ENCODE measurements at places on chromosomes 7 and 10.
A peak's percentile ranks its signal among the peaks of the same experiment; 100 is the strongest.

DNA sequence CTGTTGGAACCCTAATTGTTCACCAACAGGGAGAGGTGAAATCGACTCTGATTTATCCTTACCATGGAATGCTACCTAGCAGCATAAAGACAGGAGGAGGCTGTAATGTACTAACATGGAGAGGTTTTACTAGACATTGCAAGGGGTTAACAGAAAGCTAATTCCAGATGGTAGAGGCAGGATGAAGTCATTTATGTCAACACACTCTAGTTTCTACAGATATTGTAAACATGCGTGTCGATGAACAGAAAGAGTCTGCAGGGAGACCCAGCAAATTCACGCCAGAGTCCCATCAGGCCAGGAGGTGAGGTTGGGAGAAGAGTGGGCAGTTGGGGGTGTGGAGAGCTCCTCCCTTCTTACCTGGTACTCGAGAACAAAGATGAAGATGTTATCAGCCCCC is 7.0 kb downstream of the NPC1L1 start:
- DNase-seq: no peak

DNA sequence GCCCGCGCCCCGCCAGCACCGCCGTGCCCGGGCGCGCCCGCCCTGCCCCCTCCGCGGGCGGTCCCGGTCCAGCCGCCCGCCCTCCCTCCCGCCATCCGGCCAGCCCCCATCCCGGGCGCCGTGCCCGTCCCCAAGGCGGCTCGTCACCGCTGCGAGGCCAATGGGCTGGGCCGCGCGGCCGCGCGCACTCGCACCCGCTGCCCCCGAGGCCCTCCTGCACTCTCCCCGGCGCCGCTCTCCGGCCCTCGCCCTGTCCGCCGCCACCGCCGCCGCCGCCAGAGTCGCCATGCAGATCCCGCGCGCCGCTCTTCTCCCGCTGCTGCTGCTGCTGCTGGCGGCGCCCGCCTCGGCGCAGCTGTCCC is at the start of gene HTRA1:
Gene HTRA1 (plus strand): TSS at position 187 of the 362 bp plus-strand sequence. CDS start 100 bp downstream, at position 287.
- no peak for DNase-seq

DNA sequence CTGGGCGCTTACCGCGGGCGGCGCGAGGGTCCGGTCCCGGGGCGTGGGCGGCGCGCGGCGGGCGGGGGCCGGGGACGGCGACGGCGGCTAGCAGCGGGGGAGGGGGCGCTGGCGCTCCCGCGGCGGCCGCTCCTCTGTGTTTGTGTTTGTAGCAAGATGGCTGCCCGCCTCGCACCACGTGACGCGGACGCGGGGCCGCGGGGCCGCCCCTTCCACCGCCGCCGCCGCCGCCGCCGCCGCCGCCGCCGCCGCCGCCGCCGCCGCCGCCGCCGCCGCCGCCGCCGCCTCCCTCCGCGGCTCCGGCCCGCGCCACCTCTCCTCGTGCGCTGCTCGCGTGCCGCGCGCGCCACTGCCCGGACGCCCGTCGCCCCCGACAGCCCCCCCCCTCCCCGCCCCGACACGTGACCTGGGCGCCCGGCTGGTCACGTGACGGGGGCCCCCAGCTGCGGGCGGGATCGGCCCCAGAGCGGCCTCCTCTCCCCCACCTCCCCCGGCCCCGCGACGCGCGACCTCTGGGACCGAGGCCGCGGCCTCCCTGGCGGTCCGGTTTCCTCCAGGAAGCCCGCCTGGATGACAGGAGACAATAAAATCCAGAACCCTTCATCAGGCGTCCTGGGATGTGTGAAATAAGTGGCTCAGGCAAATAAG is at the start of gene GIGYF1:
Gene GIGYF1 (minus strand): TSS at position 153 of the 648 bp plus-strand sequence. CDS start 6,012 bp downstream, outside the sequence.
- DNase-seq: peak; percentile 61

DNA sequence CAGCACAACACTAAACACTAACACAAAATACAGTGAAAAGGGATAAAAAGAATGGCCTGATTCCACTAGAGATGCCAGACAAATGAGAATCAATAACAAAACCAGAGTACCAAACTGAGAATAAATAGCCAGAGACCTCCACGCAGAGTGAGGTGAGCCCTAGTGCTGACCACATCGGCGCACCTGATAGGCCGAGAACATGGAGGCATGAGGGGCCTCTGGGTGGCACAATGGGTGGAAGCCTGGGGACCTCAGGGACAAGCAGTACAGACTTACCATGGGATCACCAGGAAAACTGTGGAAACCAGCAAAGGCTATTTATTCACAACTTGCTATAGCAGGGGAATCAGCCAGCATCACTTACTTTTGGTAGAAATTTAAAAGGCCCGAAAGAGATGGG is 1.8 kb upstream of the CSGALNACT2 start:
- DNase-seq: no peak

DNA sequence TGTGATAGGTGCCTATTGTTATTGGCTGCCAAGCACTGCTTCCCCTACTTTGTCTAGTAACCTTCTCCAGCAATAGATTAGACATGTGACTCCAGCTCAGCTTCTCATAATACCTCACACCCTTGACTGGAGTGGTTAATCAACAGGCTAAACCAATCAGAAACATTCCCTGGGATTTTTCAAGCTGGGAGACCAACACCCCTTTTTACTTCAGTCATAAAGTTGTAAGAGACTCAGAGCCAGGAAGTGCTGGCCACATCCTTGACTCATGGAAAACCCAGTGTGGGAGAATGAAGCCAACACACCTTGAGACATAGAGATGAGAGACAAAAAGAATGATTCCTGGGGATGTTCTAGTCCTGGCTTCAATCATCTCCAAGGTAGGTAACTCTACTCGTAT is 62.6 kb upstream of the HECTD2 start:
- DNase-seq: no peak

GRCh38 chr10:119178372-119179119 is at the start of gene PRDX3:
Gene PRDX3 (minus strand): TSS chr10:119178812. CDS start chr10:119178790, 22 bp downstream.
- DNase-seq: peak; percentile 97

DNA sequence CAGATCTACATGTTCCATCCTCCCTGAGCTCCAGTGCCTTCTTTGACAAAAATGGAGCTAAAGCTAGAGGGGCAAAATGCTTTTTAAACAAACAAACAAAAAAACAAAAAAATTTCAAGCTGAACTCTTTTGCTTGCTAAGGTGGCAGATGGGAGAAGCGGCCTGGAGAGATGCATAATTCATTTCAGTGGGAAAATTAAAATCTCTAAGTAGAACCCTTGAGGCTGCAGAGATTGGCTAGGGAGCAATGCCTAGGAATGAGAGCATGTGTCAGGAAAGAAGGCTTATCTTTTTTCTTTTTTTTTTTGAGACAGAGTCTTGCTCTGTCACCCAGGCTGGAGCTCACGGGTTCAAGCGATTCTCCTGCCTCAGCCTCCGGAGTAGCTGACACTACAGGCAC is 46.4 kb upstream of the SAMD8 start:
- no peak for DNase-seq

GRCh38 chr7:36155811-36156361 is 2.8 kb downstream of the EEPD1 start:
- no peak for DNase-seq

DNA sequence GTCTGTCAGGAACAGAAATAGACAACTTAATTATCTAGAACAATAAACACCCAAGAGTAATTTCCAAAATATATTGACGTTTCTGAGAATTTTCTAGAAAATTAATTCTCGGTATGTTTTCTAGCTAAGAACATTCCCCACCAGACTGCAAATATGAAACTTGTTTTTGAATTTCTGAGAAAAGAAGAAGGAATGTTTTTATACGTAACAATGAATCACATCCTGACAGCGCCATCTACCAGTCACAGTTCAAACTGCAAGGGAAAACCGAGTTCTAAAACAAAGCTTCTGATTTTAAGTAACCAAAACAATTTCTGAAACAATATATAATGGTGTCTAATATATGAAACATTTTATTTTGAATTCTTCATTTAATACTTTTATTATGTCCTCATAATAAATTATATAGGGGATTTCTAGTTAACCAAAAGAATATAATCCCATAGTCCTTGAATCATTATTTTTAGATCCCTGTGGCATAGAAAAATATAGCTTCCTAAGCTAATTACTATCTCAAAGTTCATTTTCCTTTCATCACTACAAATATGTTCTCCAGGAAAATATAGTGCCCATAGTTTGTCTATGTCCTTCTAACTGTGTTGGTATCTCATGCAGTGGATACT is 34.5 kb upstream of the MEOX2 start:
- DNase-seq: no peak

- no peak for DNase-seq
Observed at GRCh38 chr10:52004342-52004949, 305.1 kb upstream of the CSTF2T start.
